ENCODE measurements at places on chromosomes 5 and 9.
A peak's percentile ranks its signal among the peaks of the same experiment; 100 is the strongest.

- no peak for DNase-seq
These were observed 112.9 kb upstream of the FER start for GRCh38 chr5:108634617-108635288.

DNA sequence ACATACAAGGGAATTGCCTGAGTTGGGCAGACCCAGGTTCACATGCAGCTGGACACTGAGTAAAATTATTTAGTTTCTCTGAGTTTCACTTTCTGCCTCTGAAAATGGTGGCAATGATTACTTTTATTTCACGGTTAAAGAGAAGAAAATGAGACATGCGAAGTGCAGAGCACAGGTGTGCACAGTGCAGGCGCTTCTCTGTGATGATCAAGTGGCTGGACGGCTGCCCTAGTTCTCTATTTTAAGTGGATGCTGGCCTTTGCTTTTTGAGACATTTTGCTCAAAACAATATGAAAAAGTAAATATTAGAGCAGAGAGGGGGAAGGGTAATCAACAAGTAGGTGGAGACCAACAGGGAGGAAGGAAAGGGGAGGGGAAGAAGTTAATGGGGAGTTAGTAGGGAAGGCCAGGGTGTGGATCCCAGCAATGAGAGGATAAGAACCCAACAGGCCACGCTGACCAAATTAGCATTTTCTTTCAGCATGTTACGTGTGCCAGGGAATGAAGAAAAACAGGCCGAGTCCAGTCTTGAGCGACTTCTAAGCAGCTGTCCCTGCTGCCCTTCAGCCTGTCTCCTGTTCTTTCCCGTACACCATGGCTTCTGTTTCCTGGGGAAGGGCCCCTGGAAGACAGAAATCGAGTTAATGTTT is 16.1 kb downstream of the SNX18 start:
- no peak for DNase-seq

DNA sequence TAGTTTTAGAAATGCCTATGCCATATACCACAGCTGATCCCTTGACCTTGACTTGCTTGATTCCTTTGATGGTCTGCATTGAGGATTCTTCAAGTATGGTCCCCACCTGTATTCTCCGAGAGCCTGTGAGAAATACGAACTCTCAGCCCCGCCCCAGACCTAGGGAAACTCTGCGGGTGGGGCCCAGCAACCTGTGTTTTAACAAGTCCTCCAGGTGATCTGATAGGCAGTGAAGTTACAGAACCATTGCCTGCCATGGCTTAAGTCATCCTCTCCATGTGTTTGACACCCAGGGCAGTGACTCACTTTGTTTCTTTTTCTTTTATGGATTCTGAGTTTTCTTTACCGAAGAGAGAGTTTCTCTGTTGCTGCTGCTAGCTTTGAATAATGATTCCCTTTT is 18.5 kb downstream of the FRMPD1 start:
- peak; percentile 7 for DNase-seq

- peak; percentile 47 for DNase-seq
These were observed 75.5 kb upstream of the ELL2 start for GRCh38 chr5:96037128-96037527.

GRCh38 chr5:140780512-140780911 is 5.4 kb upstream of the PCDHA1 start:
- no peak for DNase-seq

GRCh38 chr9:20405078-20405477 is 217.2 kb downstream of the MLLT3 start:
- DNase-seq, result no peak

- DNase-seq, result peak; percentile 50
These were observed 49.9 kb downstream of the ADAMTS12 start for GRCh38 chr5:33841891-33842290.

DNA sequence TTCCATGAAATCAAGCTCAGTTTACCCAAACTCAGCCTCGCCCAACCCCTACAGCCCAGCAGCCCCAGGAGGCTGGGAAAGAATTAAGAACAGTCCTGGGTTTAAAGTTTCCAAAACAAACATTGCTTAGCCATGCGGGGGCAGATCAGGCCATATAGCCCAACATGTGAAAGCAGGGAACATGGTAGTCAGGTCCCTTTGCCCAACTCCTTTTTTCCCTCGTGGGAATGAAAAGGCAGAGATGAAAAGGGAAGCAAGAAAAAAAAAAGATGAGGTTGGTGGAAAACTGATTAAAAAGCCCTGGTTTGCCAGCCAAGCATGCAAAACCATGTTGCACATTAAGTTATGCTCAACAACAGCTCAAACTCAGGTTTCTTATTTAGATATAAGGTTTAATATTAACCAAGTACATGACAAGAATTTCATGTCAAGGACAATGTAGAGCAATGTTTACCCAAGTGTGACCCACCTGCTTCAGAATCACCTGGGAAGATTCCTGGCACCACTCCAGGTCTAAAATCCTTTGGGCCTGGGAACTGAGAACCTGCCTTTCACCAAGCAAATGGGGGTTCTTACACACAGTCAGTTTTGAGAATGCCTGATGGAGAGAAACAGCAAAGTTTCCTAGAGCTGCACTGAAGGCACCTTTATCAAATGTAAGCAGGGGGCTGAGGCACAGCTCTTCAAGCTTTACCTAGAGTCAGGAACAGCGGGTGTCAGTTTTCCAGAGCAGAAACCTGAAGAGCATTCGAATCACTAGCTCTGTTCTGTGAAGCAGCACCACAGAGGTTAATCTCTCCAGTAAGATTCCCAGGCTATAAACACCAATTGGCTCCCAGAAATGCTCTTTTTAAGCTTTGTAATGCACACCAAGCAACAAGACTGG is 1.7 kb downstream of the FREM1 start:
- no peak for DNase-seq

GRCh38 chr9:109974143-109974917 is 194.3 kb downstream of the PALM2AKAP2 start:
- no peak for DNase-seq

- peak; percentile 54 for DNase-seq
These were observed 8.1 kb downstream of the HBEGF start for GRCh38 chr5:140338336-140338735.

GRCh38 chr5:134122530-134122929 is 8.0 kb downstream of the TCF7 start:
- DNase-seq, result no peak

GRCh38 chr5:157137691-157138090 is 5.0 kb downstream of the MED7 start:
- DNase-seq, result no peak

DNA sequence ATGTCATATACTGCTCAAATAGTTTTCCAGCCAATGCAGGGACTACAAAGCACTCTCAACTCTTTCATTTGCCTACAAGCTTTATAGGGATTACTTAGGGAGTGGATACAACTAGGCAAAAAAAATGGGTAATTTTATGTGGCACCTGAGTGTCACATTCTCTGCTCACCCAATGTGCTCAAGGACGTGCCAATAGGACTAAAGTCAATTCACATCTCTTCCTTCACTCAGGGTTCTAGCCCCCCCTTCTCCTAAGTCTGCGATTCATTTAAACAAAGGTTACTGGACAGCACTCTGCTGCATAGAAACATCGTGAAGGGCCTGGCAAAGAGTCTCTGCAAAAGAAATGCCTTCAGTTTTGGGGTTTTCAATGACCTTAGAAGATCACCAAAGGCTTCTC is 142.3 kb downstream of the TSSK1B start:
- no peak for DNase-seq

DNA sequence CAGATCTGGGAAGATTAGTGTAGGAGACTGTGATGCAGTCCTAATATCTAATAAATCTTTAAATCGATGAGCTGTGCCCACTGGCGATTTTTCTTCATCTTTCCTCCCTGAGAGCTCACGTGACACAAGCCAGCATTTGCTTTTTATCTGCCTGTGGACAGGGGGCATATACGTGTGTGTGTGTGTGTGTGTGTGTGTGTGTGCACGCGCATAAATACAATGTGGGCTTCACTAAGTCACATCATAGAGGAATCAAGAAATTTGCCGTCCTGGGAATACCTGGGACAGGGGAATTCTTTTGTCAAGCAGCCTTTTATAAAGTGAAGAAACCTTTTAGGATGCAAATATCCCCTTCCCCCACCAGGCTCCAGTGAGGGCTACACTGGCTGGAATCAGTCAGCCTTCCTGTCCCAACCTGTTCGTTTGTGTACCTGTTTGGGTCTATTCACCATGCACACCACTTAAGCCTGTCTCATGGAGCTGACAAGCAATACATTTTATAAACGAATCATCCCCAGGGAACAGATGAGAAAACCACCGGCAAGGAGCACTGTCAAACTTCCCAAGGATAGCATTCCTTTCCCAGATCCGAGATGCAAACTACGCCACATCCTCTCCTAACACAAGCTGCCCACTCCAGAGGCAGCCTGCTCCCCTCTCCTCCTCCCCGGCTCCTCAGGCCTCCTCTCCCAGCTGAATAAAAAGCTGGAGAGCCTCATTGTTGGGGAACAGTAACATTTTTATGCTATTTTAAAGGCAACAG is 2.7 kb downstream of the EPB41L4B start:
- DNase-seq, result no peak

GRCh38 chr5:136754216-136754615 is 388.9 kb upstream of the TRPC7 start:
- DNase-seq, result no peak

DNA sequence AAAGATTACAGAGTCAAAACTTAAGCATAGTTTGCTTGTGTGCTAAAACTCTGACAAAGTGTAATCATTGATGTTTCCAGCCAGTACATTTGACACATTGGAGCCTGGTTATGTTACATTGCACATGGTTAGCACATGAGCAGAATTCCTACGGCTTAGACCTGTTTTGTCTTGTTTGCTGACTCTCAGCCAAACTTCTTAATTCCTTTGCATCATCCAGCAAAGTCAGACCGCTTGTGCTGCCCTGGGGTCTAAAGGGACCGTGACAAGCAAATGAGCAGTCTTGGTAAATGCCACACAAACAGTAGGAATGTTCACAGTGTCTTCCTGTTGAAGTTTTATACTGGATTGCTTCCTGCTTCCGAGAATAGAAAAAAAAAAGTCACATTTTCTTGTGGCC is 72.0 kb upstream of the ENTREP1 start:
- DNase-seq, result no peak

GRCh38 chr5:96227957-96228356 is 205.1 kb downstream of the PCSK1 start:
- peak; percentile 13 for DNase-seq

- peak; percentile 60 for DNase-seq
These were observed 268.2 kb upstream of the TAS2R1 start for GRCh38 chr5:9898319-9898718.

DNA sequence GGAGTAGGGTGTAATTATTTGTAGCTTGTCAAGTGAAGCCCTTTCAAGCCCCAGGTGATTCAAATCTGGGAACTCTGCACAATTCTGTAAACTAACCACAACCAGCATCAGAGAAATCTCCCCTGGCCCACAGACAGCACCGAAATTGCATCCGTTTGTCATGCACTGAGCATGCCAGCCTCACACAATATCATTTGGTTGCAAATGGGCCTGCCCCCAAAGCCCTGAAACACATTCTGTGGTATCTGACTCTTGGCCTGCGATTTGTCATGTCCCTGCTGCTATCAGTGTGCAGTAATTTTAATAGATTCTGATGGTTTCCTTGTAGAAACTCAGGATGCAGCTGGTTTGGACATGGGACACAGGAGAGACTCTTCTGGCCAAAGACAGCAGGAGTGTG is 35.3 kb downstream of the SNX24 start:
- DNase-seq, result peak; percentile 10

DNA sequence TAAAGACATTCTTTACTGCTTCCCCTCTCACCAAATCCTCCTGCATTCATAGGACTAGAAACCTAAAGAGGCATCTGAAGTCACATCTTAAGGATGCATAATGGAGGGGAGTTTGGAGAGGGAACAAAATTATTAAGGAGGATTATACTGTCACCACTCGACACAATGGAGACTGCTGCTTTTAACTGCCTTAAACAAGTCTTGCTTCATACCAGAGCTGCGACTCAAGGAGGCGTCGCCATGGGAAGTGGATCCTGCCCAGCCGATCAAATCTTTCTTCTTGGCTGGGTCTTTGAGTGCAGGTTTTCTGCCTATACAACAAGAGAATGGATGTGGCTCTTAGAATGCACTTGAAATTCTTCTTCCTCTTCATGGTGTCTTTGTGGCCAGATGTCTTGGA is 66.7 kb upstream of the FOXE1 start:
- DNase-seq, result peak; percentile 65

DNA sequence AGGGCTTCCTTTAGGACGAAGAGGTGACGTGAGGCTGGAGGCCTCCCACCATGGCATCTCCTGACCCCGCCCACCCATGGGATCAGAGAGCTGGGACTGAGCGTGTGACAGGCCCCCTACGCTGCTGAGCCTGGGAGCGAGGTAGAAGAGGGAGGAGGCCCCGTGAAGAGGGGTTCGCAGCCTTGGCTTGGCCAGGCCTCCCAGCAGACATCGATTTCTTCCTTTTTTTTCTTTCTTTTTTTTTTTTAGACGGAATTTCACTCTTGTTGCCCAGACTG is 39.5 kb downstream of the PTGES start:
- DNase-seq, result no peak

- no peak for DNase-seq
These were observed 344.9 kb downstream of the ENC1 start for GRCh38 chr5:74295676-74296075.

GRCh38 chr5:96922499-96923244 is 13.2 kb upstream of the LNPEP start:
- no peak for DNase-seq

GRCh38 chr5:169272111-169272510 is 28.8 kb downstream of the SLIT3 start:
- DNase-seq, result no peak

DNA sequence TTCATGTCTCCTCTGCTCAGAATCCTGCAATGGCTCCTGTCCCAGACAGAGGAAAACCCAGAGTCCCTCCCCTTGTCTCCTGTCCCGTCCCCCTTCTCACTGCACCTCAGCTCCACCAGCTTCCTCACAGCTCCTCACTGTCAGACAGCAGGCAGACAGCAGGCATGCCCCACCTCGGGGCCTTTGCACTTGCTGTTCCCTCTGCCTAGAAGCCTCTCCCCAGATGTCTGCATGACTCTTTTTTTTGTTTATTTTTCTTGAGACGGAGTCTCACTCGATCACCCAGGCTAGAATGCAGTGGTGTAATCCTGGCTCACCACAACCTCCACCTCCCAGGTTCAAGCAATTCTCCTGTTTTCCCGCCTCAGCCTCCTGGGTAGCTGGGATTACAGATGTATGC is 8.8 kb upstream of the SLC6A7 start:
- peak; percentile 73 for DNase-seq

- DNase-seq, result no peak
These were observed 530.5 kb downstream of the MTRR start for GRCh38 chr5:8399471-8399870.

DNA sequence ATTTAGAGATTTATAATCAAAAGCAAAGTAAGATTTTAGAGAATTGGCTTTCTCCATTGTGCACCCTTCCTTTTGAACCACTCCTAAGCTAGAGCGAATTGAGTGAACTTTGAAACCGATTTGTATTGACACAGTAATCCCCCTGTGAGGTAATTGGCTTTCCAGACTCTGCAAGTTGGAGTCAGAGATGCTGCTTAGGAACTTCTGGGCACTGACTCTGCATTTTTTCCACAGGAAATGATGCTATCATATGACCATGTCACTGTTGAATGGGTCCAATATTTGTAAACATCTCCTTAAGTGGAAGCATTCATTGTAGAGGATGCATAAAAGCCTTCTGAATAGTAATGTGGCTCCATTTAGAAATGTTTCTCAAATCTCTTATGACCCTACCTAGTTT is 394.4 kb upstream of the ZNF608 start:
- DNase-seq, result peak; percentile 62

GRCh38 chr5:39696672-39697398 is 272.1 kb upstream of the DAB2 start:
- no peak for DNase-seq
